ENCODE measurements at places on chromosomes 6 and 20.

DNA sequence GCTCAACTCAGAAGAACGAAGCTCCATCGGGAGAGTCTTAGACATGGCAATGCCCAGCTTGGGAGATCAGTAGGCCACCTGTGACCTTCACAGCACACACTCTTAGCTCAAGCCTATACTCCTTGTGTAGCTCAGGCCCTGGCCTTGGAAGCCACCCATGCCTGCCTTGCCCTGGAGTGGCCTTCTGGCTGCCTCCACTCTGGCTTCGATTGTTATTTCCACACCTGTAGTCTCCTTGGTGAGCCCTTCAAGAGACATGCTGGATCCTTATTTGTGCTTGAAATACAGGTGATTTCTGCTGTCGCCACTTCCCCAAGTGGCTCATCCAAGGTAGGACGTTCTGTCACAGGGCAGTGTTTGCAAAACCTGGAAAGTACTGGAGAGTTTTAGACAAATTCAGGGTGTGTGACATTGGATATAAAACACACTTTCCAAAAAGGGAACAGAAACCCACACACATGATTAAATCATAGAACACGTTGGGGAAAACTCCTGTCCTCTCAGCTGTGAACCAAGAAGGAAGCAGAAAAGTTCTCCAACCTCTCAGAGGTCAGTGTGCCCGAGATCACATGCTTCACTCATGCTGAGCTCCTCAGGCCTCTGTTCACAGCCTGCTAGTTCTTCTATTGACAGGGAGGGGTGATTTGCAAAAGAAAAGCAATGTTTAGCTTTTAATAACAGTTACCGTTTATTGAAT lies 391.8 kb downstream of the CDC5L start:
- no peak for DNase-seq

GRCh38 chr20:63697868-63698545 lies 1.6 kb downstream of the TNFRSF6B start:
- DNase-seq = peak; percentile 46

GRCh38 chr6:136710877-136711552 lies 81.3 kb downstream of the MAP3K5 start:
- no peak for DNase-seq

- DNase-seq = peak; percentile 75
Measured at GRCh38 chr20:37896932-37897548, 5.9 kb upstream of the VSTM2L start.

All from GM23338 (cell line).